NCI-H1417 treated with DMSO at 0.1 percent for 48 hours (cell line): ENCODE measurements at places on chromosomes 5 and 9.
A peak's percentile ranks its signal among the peaks of the same experiment; 100 is the strongest.

GRCh38 chr5:52468976-52469375 is 318.7 kb upstream of the ITGA1 start:
- DNase-seq, result no peak

DNA sequence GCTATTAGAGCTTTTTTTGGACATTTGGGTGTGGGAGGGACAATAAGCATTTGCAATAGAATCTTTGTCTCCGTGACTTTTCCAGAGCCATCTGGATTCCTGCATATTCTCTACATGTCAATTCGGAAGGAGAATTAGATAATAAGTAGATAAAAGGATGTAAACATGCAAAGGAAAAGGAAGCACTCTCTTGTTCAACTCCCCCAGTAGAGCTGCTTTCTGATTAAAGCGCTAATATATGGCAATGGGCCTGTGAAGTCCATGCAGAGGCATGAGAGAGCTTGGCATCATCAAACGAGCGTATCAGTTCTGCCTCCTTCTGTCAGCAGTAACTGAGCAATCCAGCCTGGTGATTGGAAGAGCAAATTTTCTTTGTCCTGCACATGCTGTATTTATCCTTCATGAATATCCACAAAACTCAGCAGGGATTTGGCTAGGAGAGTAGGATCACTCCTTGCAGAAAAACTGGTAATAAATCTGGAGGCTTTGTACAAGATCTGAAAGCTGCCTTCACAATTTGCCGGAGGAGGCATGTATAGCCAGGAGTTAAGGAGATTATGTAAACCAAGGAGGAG is 1752.9 kb downstream of the MAT2B start:
- DNase-seq, result no peak

- DNase-seq, result no peak
Measured at GRCh38 chr9:75830303-75830702, 60.2 kb upstream of the PCSK5 start.

DNA sequence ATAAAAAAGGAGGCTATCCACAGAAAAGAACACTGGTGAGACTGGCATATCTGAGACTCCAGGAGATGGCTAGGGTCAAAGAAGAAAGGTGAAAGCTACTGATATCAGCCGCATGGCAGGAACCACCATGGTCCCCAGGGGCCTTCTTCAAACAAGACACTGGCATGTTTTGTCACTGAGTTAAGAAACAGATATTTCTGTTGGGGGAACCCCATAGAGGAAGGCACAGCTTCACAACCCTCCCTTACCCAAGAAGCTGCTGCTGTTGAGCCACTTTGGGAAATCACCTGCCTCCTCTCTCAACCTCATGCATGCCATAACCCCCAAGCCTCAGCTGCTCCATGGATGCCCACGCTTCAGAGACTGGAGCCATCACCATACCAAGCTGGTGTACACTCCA is 13.3 kb upstream of the BTNL3 start:
- DNase-seq, result no peak

- DNase-seq, result no peak
Measured at GRCh38 chr5:78215972-78216371, 78.5 kb downstream of the AP3B1 start.

- DNase-seq, result no peak
Measured at GRCh38 chr9:127720031-127720864, 4.4 kb downstream of the TTC16 start.

- no peak for DNase-seq
Measured at GRCh38 chr5:64144425-64145215, 21.0 kb upstream of the RNF180 start.

DNA sequence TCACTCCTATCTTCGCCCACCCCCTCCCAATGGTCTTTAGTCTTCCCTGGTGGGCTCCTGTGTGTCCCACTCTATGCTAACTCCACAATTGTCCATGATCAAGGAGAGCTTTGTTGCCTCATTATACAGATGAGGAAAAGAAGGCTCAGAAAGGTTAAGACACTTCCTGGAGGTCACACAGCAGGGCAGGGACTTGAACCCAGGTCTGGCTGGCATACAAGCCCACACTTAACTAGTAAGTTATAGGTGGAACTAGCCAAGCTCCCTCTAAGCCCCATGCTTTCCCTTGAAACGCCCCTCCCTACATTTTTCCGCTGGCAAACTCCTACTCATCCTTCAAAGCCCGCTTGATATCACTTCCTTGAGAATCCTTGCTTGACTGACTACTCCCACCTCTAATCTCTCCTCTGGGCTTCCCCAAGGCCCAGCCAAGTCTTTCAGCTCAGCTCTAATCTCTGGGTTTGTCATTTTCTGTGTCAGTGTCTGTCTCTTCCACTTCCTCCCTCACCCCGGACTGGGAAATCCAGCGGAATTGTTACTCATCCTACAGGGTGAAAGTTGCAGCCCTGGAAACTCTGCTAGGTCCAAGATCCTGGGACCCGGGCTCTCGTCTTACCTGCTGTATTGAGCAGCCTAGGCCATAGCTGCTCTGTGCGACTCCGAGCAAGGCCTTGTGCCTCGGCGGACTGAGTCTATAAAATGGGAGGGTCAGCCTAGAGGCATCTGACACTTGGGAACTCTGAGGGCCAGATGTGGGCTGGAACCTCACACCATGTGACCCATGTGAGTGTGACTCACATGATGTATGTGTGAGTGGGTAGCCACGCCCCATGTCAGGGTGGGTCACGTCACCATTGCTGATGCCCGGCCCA is 144.5 kb downstream of the GAPVD1 start:
- DNase-seq, result no peak

DNA sequence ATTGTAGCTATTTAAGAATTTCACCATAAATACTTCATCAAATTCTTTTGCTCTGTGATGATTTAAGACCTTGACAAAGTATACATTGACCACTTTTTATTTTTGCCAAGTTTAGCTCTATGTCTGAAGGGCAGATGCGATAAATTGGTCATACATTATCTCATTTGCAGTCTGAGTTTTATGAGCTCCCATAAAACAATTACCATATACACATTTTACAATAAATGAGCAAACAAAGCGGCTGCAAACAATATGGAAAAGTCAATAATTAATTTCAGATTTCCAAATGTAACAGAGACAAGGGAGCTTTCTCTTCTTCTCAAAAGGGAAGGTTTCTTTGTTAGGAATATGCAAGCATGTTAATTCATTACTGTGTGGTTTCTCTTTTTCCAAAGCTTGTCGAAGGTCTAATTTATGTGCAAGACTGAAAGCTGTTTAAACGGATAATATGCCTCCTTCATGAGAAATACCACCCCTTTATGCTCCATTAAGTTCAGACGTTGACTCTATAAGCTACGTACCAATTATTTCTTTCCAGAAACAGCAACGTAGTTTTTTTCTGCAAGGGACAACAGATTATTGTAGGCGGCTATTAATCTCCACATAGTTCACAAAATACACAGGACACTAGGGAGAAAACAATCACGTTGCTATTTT is 7.0 kb upstream of the IZUMO3 start:
- DNase-seq, result no peak

- no peak for DNase-seq
Measured at GRCh38 chr9:80134487-80134886, 562.7 kb downstream of the TLE4 start.

GRCh38 chr5:2120361-2120760 is 237.6 kb upstream of the IRX4 start:
- DNase-seq, result no peak

DNA sequence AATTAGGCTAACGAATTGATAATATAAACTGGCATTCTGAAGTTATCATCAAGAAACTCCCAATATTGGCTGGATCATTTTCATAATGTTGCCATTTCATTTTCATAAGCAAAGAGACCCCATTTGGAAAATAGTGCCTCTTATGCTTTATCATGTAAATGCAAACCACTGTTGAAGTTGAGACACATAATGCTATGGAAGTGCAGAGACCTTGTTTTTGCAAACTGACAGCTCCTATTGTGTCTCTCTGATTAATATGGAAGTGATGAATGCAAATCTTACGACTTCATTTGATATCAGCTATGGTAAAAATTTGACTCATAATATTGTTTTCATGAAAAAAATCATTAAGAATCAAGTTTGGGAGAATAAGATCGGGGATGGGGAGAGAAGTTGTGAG is 25.3 kb upstream of the ZNF608 start:
- no peak for DNase-seq

DNA sequence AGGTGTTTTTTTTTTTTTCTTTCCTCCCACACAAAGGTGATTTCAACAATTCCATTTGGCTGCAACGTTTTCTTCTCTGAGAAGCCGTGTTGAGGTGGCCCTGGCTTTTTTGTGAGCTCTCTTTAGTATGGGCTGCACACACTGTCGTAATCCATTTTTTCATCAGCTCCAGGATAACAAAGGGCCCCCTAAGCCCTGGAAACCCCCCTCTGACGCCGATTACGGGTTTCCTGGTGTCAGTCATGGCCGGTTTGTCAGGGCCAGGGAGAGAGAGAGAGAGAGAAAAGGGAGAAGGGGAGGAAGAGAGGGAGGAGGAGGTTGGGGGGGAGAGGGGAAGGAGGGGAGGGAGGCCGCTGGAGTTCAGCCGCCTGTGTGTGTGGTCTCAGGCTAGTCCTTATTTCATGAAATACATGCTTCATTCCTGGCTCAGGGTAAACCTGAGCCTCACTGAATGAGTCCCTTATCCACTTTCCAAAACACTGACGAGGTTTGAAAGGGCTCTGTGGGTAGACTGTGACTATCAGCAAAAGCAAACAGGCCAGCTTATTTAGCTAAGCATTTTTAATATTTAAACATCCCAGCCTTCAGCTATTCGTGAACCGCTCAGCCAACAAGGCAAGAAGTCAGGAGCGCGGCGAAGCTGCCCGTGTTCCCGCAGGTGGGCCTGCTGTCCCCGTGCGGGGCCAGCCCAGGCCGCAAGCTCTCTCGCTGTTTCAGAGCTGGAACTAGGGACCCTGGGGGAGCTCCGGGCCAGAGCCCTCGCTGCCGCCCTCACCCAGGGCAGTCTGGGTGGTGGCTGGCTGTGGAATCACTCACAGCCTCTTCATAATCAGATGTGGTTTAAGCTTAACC is 172.8 kb downstream of the ERCC6L2 start:
- DNase-seq, result no peak

GRCh38 chr5:37198061-37198460 is 51.1 kb downstream of the CPLANE1 start:
- DNase-seq, result no peak

GRCh38 chr5:42566652-42567295 is 143.5 kb downstream of the GHR start:
- DNase-seq, result no peak

DNA sequence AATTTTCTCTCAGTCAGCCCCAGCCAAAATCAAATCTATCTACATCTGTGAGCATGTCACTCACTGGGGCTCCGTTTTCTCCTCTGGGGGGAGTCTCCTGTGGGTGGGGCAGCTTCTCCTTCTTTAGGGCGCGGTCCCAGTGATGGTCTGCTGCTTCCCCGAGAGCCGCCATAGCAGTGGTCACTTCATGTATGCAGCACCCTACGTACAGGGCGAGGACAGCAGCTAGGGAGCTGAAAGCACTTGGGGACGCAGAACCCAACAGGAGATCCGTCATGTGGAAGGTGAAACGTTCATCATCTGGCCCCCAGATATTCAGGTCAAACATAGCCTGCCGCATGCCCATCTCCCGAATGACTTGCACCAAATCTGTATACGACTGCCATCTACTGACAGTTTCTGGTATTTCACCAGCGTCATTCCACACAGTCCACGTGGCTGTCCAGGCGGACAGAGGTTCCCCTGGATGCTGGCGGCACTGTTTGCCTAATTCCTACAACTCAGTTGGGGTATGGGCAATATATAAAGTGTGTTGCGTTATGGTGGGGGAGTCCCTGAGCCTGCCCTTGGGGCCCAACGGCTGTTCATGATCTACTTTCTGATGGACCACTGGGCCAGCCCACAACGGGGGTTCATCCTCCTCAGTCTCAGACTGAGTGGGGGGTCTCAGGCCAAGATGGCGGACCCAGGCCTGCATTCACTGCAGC is 795.0 kb downstream of the EFNA5 start:
- no peak for DNase-seq

DNA sequence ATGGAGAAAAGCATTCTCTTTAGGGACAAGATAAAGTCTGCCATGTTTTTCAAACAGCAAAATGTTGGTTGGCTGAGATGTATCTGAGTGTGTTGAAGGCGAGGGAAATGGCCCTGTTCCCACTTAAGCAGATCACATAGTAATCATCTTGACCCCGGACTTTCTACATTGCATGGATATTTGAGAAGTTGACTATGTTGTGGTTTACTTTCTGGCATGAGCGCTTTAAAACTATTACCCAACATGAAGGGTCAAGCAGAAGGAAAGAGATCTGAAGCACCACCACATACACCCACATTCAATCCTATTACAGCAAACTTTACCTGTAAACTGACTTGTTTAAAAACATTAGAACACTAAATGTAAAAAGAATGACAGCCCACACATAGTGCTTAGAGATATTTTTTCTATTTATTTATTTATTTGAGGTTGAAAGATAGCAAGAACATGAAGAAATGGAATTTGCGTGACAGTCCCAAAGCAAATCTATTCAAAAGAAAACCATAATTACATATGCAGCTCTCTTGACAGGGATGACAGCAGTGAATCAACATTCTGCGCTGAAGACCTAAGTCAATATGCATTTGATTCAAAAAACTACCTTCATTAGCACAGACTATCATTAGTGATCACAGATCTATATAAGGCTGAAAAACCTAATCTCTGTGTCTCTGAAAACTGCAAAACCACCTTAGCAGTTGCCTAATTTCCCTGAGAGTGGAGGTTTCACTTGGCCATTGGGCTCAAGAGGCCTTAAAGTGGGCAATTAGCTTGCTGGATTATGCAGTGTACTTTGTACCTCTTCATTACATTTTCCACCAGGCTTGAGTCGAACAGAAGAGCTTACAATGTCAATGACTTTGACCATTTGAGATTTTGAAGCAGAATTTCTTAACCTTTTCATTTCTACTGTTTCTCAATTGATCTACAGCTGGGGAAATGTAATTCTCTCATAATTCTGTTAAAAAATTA is 195.0 kb downstream of the PDE4D start:
- DNase-seq, result peak; percentile 5

DNA sequence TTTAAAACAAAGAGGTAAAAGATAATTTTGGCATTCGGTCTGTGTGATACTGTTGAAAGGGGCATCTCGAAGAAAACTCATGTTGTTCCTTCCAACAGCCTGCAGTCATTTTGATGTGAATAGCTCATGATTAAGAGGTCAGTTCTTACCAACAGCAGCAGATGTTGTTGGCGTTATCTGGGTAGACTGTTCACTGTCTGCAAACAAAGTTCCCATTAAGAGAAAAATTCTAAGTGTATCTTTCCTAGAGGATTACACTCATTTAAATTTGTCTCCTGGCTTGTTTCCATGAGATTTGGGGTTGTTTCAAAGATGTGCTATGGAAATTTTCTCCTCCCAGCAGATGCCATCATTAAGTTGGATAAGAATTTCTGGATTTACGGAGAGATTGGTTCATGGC is 138.2 kb upstream of the RORB start:
- no peak for DNase-seq

GRCh38 chr9:33146298-33146697 is 20.8 kb downstream of the B4GALT1 start:
- no peak for DNase-seq

DNA sequence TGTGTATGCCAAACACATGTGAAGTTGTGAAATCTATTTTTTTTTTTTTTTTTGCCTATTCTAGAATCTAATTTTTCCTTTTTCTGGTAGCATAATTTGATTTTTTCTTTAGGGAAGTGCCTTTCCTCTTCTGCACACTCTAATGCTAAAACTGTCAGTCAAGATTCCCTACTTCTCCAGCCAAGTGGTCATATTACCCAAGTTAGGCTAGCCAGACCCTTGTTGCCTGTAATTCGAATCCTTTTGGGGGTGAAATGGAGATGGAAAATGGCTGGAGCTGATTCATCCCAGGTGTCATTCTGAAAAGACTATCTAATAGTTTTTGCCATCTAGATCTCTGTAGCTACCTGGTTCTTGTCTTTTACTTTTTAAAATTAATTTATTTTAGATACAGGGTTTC is 24.8 kb upstream of the UBAP1 start:
- no peak for DNase-seq

GRCh38 chr5:85108471-85108870 is 723.8 kb upstream of the EDIL3 start:
- DNase-seq, result no peak
